ENCODE measurements at places on chromosomes 3 and 15.

GRCh38 chr3:141526709-141527108 is 39.9 kb downstream of the RASA2 start:
- DNase-seq: no peak

GRCh38 chr15:86312486-86312885 is 232.8 kb downstream of the AGBL1 start:
- no peak for DNase-seq

- DNase-seq: peak; percentile 42
Observed at GRCh38 chr3:12471241-12471640, 13.0 kb upstream of the TSEN2 start.

- no peak for DNase-seq
Observed at GRCh38 chr15:52552303-52552702, 16.5 kb downstream of the ARPP19 start.

DNA sequence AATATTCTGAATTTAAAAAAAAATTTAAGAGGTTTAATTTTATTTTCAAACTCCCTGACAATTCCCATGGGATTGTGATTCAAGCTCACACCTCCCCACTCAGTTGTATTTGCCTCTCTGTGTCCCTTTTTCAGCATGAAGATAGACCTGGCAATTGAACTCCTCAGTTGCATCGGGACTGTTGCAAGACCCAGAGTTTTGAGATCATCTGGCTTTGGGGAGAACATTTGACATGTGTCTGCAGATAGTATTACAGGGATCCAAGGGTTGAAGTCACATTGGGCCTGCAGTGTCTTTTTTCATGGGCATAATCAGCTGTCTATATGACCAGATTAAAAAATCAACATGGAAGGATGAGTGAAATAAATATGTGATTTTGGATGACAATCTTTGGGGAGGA is 91.1 kb upstream of the EOMES start:
- no peak for DNase-seq

DNA sequence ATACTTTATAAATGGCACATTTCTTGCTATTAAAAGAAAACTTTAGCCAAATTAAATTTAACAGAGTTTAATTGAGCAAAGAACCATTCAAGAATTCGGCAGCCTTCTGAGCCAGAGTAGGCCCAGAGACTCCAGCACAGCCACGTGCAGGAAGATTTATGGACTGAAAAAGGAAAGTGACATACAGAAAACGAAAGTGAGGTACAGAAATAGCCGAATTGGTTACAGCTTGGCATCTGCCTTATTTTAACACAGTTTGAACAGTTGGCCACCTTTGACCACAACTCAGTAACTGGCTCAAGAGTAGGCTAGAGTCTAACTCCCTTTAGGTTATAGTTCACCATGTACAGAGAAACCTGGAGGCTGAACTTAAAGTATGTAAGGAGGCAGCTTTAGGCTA is 17.6 kb downstream of the CFAP44 start:
- no peak for DNase-seq

GRCh38 chr3:120683213-120683612 is 1.2 kb upstream of the HGD start:
- DNase-seq: no peak

GRCh38 chr15:91861223-91861622 is 7.7 kb downstream of the SLCO3A1 start:
- DNase-seq: no peak
